ENCODE measurements at places on chromosomes 1 and 21. TPM values are rescaled to one million over a fixed set of nuclear protein-coding genes. Genes with fewer than 3 reads are reported as not detected.
A peak's percentile ranks its signal among the peaks of the same experiment; 100 is the strongest.

Gene GNG4
- total RNA-seq: 4.4 TPM

Gene LORICRIN
- total RNA-seq: not detected

GRCh38 chr1:29634324-29634723 lies 398.0 kb downstream of the PTPRU start:
- no peak for DNase-seq

DNA sequence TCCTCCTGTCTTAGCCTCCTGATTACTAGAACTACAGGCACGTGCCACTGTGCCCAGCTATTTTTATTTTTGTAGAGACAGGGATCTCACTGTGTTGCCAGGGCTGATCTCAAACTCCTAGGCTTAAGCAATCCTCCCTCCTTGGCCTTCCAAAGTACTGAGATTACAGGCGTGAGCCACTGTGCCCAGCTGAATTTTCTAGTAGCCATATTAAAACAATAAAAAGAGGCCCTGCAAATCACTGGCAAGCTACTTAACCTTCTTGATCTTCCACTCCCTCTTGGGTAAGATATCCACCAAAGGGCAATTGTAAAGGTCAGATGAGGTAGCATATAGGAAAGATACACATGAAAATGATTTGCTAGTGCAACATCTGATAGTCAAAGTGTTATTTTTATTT lies 65.6 kb upstream of the SRSF10 start:
- no peak for DNase-seq

DNA sequence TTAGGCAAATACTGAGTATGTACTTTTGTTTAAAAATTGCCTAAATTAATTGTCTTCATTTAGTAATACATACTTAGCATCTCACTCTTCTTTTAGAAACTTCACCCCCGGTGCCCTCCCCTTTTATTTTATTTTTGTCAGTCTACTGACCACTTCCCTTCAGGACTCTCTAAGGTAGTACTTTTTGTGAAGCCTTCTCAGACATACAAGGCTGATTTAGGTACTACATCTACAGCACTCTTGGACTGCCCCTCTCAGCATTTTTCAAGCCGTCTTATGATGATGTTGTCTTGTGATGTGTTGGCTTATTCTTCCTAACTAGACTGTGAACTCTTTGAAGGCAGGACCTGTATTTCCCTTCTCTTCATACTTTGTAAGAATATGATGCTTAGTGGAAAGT lies 24.7 kb downstream of the RPS6KC1 start:
- DNase-seq: no peak

GRCh38 chr1:52423771-52424170 lies 19.4 kb downstream of the PRPF38A start:
- DNase-seq: no peak

Gene RBP7
- 2.4 TPM for total RNA-seq

Gene AMY1A
- total RNA-seq: not detected

Gene HUNK
- 9.0 TPM for total RNA-seq

DNA sequence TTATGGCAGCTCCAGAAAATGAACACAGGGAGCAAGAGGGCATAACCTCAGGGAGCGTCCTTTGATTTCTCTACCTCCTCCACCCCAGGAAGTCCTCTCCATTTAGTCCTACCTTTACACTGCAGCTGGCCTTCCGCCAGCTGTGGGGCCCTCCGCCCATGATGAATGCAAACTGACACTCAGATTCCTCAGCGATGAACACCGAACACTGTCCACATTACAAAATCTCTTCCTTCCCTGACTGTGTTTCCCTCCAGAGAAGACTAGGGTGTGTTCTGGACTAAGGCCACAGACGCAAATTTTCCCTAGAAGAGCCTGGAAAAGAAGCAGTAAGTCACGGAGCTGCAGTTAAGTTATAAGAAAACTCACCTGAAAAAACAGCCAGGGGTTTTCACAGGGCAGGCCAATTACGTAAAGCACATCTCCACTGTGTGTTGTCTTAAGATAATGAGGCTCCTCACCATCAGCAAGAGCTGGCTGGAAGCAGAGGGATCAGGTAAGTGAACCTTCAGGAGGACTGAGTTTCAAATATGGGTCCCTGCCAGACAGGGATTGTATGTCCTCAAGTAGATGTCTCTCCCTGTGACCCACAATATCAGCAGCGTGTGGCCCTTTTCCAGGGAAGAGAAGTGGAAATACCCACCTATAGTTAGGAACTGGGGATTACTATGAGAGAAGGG lies 46.3 kb upstream of the ATP1B1 start:
- DNase-seq: peak; percentile 72

DNA sequence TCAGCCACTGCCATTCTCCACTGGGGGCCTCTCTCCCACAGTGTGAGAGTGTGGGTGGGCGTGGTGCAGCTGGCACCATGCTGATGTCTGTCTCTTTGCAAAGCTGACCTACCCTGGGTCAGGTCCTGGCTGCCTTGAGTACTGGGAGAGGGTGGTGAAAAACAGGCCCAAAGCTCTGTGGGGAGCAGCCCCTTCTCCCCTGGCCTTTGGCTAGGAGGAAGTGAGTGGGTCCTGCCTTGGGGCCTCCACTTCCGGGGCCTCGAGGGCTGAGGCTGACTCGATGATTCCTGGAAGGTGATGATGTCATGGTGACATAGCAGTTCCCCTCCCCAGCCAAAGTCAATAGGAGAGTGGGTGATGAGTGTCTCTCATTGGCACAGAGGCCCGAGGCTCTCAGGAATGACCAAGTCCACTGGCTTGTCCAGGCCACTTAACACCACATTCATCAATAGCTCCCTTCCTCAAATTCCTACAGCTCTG lies 53.0 kb downstream of the IER5 start:
- DNase-seq: no peak

Gene CFHR5
- total RNA-seq: not detected

Gene PRRX1
- total RNA-seq: 3.0 TPM

Gene CHAF1B
- total RNA-seq: 1.4 TPM

Gene LCE2B
- not detected for total RNA-seq

GRCh38 chr1:36322041-36322785 lies 1.2 kb downstream of the EVA1B start:
- peak; percentile 26 for DNase-seq

Gene BLACAT1
- total RNA-seq: 0.34 TPM

DNA sequence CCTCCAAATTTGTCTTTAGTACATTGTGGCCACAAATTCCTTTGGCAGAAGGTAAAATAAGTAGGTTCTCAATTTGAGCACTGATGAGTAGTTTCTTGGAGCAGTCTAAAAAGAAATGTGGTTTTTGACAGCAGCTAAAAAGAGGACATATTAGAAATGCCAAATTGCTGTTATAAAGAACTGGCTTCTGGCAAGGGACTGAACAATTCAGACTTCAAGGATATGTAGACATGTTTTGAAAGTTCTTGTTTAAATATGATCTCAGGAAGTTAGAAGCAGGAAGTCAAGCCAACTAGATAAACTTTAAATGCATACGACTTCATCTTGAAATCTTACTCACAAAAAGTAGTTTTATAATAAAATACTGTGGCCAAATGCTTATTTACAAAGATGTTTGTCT lies 18.8 kb downstream of the C1orf52 start:
- no peak for DNase-seq

Gene RIMS3
- total RNA-seq: 6.4 TPM

Gene TDRD5
- total RNA-seq: 0.92 TPM

- no peak for DNase-seq
These were observed 1.4 kb downstream of the BCL10 start for GRCh38 chr1:85274969-85275453.

Gene RIPK4
- total RNA-seq: 11.0 TPM

Gene CHRM3
- total RNA-seq: 15.4 TPM

GRCh38 chr1:76843821-76844464 lies 23.3 kb upstream of the ST6GALNAC5 start:
- DNase-seq: no peak

- DNase-seq: peak; percentile 37
These were observed 82.3 kb downstream of the ADSS2 start for GRCh38 chr1:244369256-244370057.

DNA sequence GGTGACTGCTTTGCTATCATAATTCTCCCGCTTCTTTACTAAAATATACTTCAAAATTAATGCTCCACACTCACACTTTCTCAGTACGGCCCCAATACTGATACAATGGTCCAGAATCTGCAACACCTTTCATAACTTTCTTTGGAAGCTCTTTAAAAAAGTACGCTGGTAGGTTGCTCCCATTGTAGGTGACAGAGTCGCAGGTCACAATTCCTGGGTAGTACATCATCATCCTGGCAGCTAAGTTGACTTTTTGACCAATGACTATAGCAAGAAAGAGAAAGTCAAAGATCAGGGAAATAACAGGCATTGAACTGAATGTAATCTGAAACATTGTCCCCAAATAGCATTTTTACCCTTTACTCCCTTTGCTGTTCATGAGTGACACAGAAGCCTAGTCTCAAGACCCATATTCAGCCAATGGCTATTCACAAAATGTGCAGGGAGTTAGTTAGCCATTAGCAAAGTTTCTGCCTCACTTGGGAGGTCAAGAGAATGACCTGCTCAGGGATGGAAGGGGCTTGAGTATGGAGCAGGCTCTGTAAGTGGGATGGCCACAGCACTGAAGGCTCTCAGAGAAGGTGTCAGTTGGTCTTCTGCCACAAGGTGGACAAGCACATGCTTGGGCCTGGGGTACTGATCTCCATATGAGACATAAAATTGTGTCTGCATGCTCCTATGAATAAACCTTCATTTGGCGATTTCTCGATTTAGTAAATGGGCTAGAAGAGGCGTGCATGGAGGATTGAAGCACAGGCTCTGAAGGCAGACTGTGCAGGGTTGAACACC lies 35.4 kb downstream of the ADCY10 start:
- DNase-seq: no peak

GRCh38 chr1:25922056-25922970 lies 16.1 kb upstream of the STMN1 start:
- DNase-seq: peak; percentile 32

DNA sequence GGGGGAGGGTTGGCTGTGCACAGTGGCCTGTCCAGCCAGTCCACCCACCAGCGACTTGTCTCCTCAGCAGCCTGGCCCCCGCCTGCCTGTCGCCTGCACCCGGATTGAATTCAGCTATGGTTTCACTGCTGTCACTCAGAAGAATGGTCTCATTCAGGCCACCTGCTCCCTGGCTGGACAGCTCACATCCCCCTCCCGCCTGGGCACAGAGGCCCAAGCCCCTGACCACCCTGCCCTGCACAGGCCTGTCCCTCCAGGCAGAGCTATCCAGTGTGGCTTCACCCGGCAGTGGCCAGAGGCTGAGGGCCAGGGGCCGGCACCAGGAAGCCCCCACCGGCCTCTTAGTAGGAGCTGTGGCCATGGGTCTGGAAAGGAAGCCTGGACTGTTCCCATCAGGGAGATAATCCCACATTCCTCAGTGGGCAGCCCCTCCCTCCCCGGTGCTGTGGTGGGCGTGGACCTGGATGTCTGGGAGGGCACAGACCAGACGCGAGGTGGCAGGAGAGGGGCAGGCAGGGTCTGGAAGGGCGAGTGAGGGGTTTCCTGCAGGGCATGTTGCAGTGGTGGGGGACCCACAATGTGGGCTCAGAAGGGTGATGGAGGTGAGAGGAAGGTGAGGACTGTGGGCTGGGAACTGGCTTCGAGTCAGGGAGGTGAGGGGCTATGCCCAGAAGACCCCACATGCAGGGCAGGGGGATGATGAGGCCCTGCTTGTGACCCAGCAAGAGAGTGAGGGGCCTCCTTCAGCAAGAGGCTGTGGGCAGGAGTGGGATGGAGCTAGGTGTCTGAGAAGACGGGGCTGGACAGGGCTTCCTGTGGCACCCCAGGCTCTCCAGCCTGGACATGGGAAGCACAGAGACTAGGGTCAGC lies 30.4 kb downstream of the WNT9A start:
- DNase-seq: no peak

Gene RNF186
- 53.7 TPM for total RNA-seq

Gene CD101
- total RNA-seq: 3.7 TPM

DNA sequence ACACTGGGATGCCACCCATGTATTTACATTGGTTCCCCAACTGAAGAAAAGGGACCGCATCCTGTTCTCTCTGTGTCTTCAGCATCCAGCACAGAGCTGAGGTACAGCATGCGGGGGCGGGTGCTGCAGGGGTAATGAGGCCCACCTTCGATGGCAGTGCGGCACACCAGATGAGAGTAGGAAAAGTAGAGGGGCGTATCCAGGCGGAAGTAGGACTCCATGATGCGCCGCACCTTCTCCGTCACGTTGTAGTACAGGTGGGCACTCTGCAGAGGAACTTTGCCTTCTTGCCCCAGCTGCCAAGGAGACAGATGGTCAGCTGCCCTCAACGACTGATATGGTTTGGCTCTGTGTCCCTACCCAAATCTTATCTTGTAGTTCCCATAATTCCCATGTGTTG lies 10.0 kb upstream of the CLDN19 start:
- DNase-seq: no peak

DNA sequence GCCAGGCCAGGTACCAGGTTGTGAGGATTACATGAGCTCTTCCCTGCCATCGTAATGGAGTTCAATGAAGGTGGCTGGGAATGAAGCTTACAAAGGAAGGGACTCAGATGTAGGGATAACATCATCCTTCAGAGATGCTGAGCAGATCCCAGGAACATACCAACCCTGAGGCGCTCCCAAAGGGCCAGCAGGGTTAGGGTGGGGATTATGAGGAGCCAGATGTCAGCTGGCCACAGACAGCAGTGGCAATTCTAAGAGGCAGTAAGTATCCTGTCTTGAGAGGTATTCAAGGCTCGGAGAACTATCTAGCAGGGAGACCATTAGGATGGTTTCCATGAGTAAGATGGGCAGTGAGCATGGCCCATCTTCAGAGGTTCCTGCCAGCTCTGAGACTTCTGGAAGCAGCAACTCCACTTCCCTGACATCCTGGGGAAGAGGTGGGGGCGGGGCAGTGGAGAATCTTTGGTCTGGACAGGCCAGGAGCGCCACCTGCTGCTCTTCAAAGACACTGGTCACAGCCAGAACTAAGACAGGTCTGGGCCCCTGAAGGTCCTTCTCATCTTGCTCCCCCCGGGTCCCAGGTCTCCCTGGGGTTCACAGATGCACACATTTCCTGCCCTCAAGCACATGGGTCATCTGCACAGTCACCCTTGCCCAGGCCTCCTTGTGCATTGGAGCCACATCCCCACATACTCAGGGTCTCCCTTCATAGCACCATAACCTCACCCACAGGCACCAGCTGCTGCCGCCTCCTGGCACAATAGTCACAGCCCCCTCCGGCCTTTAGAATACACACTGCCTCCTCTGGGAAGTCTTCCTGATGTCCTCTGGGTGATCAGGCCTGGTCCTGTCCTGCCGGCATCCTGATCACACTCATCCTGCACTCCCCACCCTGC lies 2.7 kb upstream of the SDC3 start:
- peak; percentile 85 for DNase-seq

DNA sequence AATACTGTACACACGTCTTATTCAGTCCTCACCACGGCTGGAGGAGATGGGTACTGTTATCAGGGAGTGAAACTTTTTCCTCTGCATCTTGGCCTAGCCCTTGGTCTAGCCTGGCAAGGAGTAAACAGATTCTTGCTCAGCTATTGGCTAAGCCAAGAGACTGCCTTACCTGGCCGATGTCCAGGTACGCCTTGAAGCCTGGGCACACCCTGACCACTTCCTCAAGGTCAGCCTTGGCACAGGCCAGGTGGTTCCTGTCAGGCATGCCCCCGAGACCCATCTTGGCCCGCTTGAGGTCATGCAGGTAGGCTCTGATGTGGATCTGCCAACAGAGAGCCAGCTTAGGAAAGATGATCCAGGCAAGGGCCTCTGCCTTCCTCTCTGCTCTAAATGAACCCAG lies 17.8 kb upstream of the PARS2 start:
- no peak for DNase-seq

Gene KCNJ15
- 0.21 TPM for total RNA-seq
